ENCODE measurements at places on chromosomes 2 and 18.

- DNase-seq: no peak
These were observed 20.5 kb downstream of the ODC1 start for GRCh38 chr2:10427618-10427949.

DNA sequence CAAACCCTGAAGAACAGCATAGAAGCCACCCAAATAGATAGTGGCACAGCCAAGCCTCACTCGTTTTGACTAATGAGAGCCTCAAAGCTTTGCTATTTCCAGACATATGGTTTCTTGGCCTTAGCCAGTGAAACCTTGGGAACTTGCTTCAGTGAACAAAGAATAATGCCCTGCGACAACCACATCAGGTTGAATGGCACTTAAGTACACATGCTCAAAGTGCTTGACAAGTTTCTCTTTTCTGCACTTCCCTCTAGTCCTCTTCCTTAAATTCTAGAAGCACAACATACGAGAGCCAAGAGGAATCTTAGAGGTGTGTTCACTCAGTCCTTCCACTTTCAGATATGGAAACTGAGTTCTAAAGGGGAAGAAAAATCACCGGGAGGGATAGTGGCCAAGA, 258.3 kb downstream of the HAUS1 start:
- DNase-seq: no peak

GRCh38 chr18:74097803-74098202, 49.8 kb downstream of the FBXO15 start:
- no peak for DNase-seq

- DNase-seq: no peak
These were observed 190.4 kb downstream of the MC4R start for GRCh38 chr18:60182223-60182622.

DNA sequence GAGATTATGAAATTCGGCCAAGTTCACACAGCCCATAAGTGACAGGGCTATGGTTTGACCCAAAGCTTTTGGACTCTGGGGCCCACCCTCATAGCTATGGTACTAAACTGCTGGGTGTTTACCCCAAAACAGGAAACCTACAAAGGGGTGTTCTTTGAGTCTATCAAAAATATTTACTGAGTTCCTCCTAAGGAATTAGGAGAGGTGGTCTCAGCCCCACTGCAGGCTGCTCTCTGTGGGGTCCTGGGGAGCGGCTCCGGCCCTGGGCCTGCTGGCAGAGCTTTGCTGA, 45.5 kb downstream of the SDC1 start:
- no peak for DNase-seq

DNA sequence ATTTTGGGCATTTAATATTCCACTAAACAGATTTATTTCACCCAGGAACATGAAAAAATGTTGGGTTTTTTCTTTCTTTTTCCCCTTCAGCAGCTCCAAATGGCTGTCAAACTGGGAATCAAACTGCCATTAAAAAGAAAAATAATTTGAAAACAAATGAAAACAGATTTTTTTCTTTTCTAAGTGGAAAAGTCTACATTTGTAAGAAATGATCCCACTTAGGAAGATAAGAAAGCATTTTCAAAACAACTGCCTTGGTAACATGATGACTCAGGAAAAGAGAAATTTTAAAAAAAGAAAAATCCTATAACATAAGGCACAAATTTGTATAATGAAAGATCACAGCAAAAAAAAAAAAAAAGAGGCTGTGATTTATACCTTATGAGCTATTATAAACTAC, 20.0 kb downstream of the ZNF521 start:
- no peak for DNase-seq

GRCh38 chr2:240601061-240601830, 14.7 kb downstream of the CAPN10 start:
- no peak for DNase-seq

DNA sequence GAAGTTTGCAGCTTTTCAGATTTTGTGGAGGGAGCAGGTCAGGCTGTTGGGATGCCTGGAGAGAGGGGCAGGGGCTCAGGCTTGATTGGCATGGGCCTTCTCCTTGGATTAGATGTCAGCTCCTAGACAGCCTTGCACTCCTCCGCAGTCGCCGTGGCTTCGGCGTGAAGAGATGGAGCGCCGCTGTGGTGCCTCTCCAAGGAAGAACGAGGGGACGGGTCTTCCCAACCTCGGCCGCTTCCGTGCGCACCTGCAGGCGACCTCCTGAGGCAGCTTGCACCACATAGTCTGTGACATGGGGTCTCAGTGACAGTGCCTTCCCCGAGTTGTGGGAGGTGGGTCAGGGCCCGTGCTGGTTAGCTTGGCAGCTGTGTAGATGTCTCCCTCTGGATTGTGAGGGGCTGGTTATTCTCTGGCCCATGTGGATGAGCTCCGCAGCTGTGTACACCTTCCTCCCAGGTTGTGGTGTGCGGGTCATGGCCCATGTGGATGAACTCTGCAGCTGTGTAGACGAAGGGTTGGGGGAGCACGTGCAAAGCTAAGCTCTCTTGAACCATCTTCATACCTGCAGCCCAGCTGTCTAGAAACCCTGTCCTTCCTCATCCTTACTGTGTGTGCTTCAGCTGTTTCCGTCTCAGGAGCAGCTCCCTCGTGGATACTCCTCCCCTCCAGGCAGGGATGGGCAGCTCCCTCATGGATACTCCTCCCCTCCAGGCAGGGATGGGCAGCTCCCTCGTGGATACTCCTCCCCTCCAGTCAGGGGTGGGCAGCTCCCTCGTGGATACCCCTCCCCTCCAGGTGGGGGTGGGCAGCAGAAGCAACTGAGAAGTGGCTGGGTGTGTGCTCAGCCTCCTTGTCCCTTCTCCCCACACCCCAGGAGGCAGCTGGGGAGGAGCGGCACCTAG, 170.3 kb downstream of the LDLRAD4 start:
- no peak for DNase-seq

- DNase-seq: no peak
These were observed 5.9 kb upstream of the SCYGR2 start for GRCh38 chr2:227592694-227593387.

DNA sequence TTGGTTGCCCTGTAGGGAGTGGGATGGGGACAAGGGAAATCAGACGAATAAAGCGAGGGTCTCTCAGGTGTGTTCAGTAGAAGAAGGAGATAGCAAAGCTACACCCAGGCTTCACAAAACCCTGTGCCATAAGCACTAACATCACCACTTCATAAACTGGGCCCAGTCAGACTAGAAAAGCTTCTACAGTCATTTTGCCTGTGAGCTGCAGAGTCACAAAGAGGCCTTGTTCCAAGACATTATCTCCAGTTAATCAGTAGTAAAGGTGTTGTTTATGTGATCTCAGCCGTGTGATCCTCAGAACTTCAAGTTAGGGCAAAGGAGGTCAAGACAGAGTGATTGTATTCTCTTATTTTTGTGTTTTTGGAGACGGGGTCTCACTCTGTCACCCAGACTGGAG, 148.0 kb downstream of the GALR1 start:
- DNase-seq: no peak

GRCh38 chr2:134711692-134712091, 7.1 kb downstream of the TMEM163 start:
- DNase-seq: no peak

- no peak for DNase-seq
These were observed 53.9 kb upstream of the ACVR1 start for GRCh38 chr2:157929871-157930667.

- no peak for DNase-seq
These were observed 261.7 kb upstream of the MAP2 start for GRCh38 chr2:209162129-209162528.

DNA sequence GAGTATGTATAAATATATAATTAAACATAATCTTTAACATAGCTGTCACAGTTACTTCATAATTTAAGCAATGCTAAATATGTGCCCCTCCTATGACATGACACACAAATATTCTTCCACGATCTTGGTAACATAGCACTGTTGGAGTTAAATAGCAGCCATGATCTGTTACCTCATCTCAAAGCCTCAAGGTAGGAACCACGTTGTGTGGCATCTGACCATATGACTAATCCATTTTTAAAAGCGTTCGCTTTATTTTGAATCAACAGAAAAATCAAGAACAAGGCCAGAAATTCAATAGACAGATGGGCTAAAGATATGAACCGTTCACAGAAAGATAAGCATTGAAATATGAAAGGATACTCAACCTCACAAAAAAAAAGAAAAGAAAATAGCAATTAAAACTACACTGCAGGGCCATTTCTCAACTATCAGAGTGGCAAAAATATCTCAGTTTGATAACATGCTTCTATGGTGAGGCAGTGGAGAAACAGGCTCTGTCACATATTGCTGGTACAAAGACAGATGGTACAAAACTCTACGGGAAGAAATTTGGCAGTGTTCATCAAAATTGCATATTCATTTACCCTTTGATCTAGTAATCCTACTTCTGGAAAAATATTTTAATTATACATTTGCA, 105.9 kb downstream of the TMX3 start:
- DNase-seq: no peak

DNA sequence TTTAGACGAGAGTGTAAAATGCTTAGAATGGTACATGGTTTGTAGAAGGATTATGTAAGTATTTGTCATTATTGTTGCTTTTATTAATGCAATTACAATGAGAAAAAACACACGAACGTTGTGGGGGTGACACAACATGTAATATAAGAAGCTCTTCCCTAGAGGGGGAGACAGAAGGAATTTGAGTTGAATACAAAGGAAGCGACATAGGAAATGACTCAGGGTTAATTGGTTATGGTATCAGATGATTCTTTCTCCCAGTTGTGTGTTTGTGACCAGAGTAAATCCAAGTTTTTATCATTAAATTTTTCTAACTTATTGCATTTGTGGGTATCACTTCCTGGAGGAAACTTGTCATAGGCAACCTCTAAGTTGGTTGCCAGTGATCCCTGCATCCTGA, 625.6 kb upstream of the CDH2 start:
- DNase-seq: no peak

DNA sequence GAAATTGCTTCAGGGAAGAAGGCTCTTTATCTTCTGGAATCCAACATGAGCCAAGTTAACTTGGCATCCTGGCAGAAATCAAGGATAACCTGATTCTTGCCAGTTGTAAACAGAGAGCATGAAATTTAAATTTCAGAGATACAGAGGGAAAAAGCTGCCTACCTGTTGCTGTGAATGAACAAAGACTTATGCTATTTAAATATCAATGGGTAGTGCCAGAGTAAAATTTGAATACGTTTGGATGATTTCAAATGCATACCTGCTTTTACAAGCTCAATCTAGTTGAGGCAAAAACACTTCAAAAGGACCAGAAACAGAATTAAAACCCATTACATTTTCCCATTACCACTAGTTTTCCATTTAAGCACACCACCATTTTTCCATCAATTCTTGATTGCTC, 60.9 kb downstream of the CHST9 start:
- no peak for DNase-seq

DNA sequence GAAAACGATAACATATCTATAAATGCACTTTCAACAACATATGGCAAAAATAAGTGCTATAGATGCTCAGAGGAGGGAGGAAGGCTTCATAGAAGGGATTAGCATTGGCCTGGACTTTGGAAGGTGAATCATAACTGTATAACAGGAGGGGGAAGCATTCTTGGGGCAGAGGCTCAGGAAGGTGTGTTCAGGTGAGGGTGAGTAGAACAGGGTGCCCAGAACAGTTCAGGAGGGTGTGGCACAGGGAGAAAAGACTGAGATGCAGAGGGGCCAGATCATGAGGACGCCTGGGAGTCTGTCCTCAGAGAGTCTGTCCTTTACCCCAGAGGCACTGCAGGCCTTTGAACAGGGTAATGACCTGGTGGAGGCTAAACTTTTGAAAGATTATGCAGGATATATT, 29.3 kb upstream of the MEP1B start:
- no peak for DNase-seq

- no peak for DNase-seq
These were observed 146.1 kb upstream of the SATB2 start for GRCh38 chr2:199603721-199604291.

DNA sequence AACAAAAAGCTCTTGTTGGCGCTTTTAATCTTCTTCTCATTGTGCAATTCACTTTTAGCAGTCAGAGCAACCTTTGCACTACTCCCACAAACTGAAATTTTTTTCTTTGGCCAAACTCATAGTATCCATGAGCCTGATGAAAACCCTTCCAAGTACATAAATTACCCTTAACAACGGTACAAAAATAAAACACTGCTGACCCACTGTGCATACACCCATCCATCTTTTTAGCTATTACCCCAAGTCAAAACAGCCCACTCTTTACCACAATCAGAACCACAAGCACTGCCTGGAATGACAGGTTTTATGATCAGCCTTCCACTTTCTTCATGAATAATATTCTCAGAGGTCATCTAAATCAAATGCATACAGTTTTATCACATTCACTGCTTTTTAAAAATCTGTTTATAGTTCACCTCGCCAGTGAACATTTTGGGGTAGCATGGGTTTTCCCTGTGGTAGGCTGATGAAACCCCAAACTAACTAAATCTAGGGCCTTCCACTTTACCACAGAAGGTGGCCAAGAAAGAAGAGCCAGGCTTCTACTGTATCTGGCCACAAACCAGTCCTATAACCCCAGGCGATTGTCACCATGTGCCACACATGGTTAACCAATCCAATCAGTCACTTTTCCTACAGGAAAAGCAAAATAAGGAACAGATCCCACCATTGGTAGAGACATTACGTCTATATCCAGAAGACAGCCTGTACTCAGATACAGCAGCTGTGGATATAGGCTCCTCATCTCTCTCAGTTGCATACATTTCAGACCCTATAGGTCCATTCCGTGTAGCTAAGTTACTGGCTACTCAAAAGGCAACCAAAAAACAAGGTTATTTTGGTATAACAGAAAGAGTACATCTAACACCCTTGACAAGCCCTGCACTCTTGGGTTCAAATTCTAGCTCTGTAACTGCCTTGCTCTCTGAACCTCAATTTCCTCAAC, 171.3 kb downstream of the THADA start:
- DNase-seq: no peak

DNA sequence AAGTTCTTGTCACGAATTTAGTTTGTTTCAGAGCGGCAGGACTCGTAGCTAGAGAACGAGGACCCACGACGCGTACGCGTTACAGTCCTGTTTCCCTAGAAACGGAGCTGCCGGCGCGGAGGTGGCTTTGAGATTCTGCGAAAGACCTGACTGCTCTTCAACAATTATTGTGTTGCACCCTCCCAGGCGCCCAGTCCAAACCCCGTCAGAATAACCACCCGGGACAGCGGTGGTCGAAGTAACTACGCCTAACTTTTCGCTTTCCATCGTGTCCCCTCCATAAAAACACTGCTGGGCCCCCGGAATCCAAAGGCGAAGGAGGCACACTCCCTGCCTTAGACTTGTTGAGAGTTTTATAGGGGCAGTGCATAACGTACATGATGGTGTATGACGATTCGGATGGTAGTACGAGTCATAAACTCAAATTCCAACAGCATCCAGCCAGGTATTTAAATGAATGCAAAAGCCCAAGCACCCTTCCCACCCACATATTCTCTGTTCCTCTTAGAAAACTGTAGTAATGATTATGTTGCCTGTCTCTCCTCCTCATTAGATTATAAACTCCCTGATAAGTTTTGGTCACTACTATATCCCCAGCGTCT, 651 bp upstream of the STAM2 start:
- no peak for DNase-seq

DNA sequence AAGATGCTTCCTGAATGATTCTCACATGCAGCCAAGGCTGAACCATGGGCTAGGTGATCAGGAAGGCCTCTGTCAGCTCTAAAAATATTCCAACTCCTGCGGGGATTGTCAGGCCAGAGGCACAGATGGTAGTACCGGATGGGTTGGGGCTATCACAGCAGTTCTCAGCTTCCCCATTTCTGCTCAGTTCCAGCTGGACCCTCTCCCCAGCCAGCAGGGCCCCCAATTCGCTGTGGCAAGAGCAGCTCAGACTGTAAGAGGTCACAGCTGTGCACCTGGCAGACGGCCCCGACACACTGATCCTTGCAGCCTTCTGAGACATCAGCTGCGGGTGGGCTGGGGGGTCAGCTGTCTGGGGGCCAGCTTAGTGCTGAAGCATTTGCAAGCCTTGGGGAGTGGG, 43.6 kb upstream of the TCF7L1 start:
- DNase-seq: no peak
